ENCODE measurements at places on chromosomes 1 and 21.

GRCh38 chr1:24767351-24767750 is 22.1 kb downstream of the CLIC4 start:
- no peaks in the 10 kb centered on the region for H3K36me3 ChIP-seq
- no peaks in the 10 kb centered on the region for H3K27me3 ChIP-seq
- H3K27ac ChIP-seq = no peak overlapping the region
- no peak for DNase-seq

DNA sequence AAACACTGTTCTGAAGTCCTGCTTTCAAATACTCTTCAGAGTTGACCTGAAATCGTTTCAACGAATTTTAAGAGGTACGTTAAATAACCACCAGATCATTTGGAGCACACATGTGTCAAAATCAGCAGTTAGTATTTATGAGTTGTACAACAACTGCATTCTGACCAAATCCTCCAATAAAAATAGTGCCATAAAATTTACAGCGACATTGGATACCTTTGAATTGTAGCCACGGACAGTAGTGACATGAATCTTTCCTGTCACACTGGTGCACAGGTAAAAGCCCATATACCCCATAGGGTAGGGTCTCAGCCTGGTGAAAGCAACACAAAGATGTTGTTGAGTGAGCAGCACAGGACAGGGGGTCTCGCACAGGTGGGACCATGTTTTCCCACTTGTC is 121.5 kb downstream of the CLIC6 start:
- no peak for DNase-seq
- no peaks in the 10 kb centered on the region for H3K27me3 ChIP-seq
- H3K27ac ChIP-seq = no peak overlapping the region
- H3K4me3 ChIP-seq = no peak overlapping the region
- H3K36me3 ChIP-seq = no peaks in the 10 kb centered on the region

DNA sequence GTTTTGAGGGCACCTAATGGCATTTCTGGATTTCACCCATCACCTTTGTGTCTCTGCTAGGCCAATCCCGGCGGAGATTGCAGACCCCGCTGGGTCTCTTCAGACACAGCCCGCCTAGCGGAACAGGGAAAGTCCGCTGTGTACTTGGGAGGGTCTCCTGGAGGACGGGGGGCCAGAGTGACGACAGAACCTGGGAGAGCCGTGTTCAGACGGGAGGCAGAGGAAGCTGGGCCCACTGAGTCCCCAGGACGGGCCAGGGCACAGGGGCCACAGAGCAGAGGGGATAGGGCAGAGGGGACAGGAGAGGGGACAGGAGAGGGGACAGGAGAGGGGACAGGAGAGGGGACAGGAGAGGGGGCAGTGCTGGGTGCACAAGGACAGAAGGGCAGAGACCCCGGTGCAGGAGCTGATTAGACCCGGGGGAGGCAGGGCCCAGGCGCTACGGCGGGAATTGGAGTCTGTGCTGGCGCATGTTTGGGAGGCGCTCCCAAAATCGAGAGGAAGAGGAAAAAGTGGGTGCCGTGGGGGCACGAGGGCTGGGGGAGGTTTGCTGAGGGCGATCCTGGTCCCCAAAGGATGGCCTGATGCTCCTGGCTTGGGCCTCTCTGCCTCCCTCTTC is 12.7 kb downstream of the TRPM2 start:
- H3K4me3 ChIP-seq = no peak overlapping the region
- no peaks in the 10 kb centered on the region for H3K4me1 ChIP-seq
- DNase-seq = no peak

DNA sequence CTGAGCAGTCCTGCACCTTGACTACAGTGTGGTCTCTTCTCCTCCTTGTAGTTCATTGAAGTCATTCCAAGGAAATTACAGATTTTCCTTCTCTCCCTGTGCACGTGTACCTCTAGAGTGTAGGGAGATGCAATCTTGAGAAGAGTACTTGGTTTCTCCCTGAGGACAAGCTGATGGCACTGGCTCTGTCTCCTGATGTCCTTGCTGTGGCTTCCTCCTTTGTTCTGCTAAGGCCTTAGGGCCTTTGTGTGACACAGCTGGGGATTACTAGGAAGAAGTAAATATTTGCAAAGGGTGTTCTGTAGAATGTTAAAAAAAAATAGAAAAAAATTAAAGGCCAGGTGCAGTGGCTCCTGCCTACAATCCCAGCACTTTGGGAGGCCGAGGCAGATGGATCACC is 66.2 kb upstream of the APOBEC4 start:
- H3K27me3 ChIP-seq = no peaks in the 10 kb centered on the region
- no peaks in the 10 kb centered on the region for H3K4me1 ChIP-seq
- H3K36me3 ChIP-seq = no peaks in the 10 kb centered on the region
- no peak for DNase-seq
- H3K27ac ChIP-seq = no peak overlapping the region
- no peak overlapping the region for H3K4me3 ChIP-seq

DNA sequence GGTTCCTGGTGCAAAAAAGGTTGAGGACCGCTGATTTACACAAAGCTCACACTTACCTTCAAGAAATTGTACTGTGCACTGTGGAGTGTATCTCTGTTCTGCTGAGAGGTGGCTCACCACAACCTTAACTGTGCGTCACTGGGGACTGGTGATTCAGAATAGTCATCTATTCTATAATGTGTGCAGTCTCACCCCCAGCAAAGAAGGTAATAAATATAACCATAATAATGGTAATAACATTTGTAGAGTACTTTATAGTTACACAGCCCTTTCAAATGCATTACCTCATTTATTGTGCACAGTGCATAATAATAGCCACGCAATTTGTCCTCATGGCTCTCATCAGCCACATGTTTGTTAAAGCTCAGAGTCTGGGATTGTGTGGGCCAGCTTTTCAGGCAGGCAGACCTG is 59.4 kb upstream of the DUSP10 start:
- H3K36me3 ChIP-seq = no peaks in the 10 kb centered on the region
- H3K4me3 ChIP-seq = no peak overlapping the region
- no peaks in the 10 kb centered on the region for H3K27me3 ChIP-seq
- no peaks in the 10 kb centered on the region for H3K4me1 ChIP-seq

DNA sequence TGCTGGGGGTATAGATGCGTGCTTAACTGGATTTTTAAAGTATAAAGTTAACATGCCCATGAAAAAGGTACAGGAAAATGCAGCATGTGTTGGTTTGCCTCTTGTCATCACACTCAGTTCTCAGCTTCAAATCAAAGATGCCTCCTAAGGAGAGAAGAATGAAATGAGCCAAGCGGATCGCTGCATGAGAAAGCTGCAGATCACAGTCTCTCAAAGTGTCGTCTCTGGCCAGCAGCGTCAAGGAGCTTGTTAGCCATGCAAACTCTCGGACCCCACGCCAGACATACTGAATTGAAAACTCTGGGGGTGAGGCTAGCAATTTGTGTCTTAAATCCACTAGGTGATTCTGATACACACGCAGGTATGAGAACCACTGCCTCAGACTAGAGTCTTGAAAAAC is 297.2 kb downstream of the AJAP1 start:
- H3K4me1 ChIP-seq = no peaks in the 10 kb centered on the region
- H3K27ac ChIP-seq = no peak overlapping the region
- DNase-seq = no peak
- H3K27me3 ChIP-seq = no peaks in the 10 kb centered on the region
- no peak overlapping the region for H3K4me3 ChIP-seq

- no peak overlapping the region for H3K27ac ChIP-seq
- H3K4me3 ChIP-seq = no peak overlapping the region
- no peaks in the 10 kb centered on the region for H3K4me1 ChIP-seq
Observed at GRCh38 chr1:96466842-96467241, 254.7 kb upstream of the PTBP2 start.

GRCh38 chr1:19405761-19406487 is 79.4 kb downstream of the CAPZB start:
- no peak overlapping the region for H3K27ac ChIP-seq
- DNase-seq = no peak

- no peak for DNase-seq
- no peak overlapping the region for H3K4me3 ChIP-seq
- H3K36me3 ChIP-seq = no peaks in the 10 kb centered on the region
- no peak overlapping the region for H3K27ac ChIP-seq
- H3K4me1 ChIP-seq = no peaks in the 10 kb centered on the region
Observed at GRCh38 chr1:160629286-160630210, 17.3 kb downstream of the SLAMF1 start.

DNA sequence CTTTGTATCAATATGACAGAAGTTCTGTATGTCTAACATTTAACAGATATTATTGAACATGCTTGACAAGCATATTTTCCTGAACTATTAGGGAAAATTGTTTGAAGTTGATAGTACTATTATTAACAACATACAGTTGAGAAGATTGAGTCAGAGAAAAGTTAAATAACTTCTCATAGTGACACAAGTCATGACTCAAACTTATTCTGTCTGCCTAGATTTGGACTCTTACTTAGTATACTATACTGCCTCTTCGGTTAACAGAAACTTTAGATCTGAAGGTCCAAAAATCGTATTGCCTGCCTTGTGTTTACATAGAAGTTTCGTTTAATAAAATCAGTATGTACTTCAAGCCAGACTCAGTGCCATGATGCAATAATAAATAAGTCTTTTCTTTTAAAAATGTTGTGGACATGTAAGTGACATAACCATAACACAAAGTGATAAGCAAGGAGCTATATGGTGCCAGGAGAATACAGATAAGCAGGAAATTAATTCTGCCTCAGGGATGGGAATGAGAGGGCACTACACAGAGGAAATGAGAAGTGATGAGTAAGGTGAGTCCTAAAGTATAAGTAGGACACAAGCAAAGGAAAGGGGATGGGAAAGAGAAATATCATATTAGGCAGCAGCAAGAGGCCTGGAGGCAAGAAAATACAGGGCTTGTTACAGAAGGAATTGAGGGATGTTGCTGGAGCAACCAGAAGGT is 48.1 kb downstream of the LHX9 start:
- no peak overlapping the region for H3K27ac ChIP-seq
- no peak overlapping the region for H3K4me3 ChIP-seq
- no peak for DNase-seq
- H3K36me3 ChIP-seq = no peaks in the 10 kb centered on the region
- H3K27me3 ChIP-seq = no peaks in the 10 kb centered on the region

DNA sequence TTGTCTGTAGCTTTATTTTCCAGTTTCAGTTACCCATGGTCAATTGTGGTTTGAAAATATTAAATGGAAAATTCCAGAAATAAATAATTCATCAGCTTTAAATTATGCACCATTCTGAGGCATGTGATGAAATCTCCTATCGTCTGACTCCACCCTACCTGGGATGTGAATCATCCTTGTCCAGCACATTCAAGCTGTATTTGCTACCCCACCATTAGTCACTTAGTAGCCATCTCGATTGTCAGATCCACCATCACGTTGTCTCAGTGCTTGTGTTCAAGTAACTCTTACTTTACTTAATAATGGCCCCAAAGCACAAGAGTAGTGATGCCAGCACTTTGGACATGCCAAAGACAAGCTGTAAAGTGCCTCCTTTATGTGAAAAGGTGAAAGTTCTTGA is 4.0 kb downstream of the STPG1 start:
- H3K36me3 ChIP-seq = no peaks in the 10 kb centered on the region
- no peak overlapping the region for H3K27ac ChIP-seq
- no peaks in the 10 kb centered on the region for H3K27me3 ChIP-seq
- peaks cover 14% of the 10 kb centered on the region for H3K4me1 ChIP-seq
- H3K4me3 ChIP-seq = no peak overlapping the region
- no peak for DNase-seq

- H3K27ac ChIP-seq = no peak overlapping the region
- no peaks in the 10 kb centered on the region for H3K4me1 ChIP-seq
- no peaks in the 10 kb centered on the region for H3K36me3 ChIP-seq
- no peaks in the 10 kb centered on the region for H3K27me3 ChIP-seq
- no peak for DNase-seq
Observed at GRCh38 chr1:4006676-4007374, 106.8 kb upstream of the C1orf174 start.
